ENCODE measurements at places on chromosomes 5 and 9.

GRCh38 chr5:14250084-14250695 is 107.0 kb downstream of the TRIO start:
- DNase-seq: peak; percentile 96

DNA sequence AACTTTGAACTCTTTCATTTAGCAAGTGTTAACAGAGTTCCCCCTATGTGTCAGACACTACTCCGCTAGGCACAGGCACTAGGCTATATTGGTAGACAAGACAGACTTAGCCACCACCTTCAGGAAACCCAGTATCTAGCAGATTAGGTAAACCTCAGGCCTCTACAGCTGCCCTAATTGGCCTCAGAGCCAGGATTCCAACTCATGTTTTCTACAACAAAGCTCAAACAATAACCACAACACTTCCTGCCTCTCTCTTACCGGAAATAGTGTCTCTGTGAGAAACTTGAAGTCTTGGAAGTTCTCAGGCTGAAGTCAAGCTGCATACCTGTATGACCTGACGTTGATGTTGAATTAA is 116.6 kb upstream of the SLC44A1 start:
- DNase-seq: no peak

GRCh38 chr5:37435261-37435660 is 56.1 kb downstream of the WDR70 start:
- DNase-seq: no peak

DNA sequence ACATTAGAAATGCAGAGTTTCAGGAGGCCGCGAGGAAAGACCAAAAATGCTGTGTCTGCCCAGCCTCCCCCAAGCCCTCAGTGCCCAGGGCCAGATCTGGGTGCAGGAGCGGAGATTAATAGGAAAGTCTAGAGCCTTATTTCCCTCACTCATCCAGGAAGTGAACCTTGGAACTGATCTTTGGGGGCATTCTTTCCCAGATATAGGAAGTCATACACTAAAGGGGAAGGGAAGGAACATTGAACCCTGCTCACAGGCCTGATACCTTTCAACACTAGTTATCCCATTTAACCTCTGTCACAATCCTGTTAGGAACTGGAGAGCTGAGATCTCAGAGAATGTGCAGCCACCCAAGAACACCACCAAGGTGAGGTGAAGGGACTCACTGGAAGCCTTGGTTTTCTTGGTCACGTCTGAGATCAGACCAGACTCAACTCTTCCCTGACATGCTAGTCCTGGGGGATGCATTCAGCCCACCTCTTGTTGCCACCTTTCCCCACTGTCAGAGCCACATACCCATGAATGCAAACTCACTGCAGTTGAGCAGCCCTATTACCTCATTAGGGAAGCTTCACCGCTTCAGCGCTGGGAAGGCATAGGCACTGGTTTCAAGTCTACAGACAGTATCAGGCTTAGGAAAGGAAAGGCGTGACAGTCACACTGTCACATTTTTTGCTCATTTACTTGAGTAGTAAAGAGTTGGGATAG is 95.0 kb downstream of the KIAA1958 start:
- DNase-seq: no peak

- DNase-seq: peak; percentile 84
These were observed 55.9 kb downstream of the SFXN1 start for GRCh38 chr5:175534070-175534932.

DNA sequence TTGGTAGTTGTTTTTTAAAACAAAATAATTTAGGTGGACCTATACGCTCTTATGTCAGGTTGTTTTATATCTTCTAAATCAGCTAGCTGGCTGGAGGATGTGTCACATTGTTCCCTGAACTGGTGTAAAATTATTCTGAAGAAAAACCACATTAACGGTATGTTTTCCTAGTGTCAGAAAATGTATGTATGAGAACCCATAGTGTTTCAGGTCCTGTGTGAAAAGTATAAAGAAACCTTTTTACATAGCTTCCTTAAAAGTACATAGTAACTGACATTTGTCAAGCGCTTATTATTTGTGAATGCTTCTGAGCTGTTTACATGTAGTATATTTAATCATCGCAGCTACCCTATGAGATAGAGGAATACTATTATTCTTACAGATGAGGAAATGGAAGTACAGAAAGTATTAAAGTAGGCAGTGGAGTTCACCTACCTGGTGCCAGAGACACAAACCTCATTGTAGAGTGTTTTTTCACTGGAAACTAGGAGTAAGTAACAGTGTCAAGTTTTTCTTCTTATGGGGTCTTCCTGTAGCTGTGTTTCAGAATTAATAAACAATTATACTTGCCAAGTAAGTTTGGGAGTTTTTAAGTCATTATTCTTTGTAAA is 10.4 kb upstream of the FAM120AOS start:
- DNase-seq: no peak

DNA sequence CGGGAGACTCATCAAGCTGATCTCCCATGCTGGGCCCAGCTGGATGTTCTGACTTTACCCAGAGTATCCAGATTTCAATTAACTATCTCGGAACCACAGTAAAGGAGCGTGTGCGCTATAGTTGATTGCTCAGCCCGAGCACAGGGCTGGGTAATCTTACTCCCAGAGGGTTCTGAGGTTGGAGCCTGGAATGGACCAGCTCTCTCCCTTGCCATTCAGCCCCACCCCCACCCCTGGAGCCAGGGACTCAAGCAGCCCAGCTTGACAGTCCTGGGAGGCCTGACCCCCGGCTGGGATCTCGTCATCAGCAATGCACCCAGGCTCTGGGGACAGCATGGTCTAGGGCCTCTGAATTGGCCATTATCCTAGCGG is 23.7 kb upstream of the PTGES start:
- no peak for DNase-seq

DNA sequence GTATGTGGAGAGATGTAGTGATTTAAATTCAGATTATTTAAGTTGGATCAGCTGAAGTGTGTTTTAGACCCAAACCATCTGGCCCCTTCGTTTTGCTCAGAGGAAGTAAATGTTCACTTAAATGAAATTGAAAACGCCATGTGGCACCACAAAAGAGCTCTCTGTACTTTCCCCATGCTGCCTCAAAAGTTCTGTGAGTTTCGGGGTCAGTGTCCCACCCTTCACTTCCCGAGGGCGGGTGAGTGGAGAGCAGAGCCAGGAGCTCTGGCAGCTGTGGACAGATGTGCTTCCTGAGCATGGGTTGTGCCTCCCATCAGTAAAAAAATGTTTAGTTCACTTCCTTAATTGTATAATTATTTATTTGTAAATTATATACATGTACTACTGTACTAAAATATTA is 48.4 kb downstream of the PSD2 start:
- no peak for DNase-seq

- DNase-seq: no peak
These were observed 60.6 kb downstream of the IPO11 start for GRCh38 chr5:62473209-62473608.

GRCh38 chr9:86098824-86099700 is at the start of gene GOLM1:
Gene GOLM1, minus strand, starts transcription at chr9:86099558. Its CDS starts 20,238 bp downstream, at chr9:86079320.
- peak; percentile 50 for DNase-seq

- no peak for DNase-seq
These were observed 72.1 kb upstream of the HSPA9 start for GRCh38 chr5:138647261-138647788.

GRCh38 chr9:94794476-94795167 is 68.1 kb downstream of the AOPEP start:
- no peak for DNase-seq

DNA sequence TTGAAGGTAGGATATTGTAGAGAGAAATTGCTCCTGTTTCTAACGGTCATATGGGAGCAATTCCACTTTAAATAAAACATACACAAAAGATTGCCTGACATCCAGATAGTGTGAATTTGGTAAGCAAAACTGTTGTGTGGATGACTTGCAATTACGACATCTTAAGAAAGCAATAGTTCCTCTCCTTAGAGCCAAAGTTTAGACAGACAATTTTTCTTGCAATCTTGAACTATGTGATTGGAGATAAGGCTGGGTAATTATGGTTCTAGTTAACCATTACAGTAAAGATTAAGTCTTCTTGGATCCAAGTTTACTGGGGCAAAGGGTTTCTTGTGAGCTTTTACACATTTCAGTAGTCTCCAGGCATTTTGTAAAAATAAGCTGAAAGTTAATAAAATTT is 1080.6 kb upstream of the CDH6 start:
- DNase-seq: no peak

- DNase-seq: no peak
These were observed 23.6 kb upstream of the CSF1R start for GRCh38 chr5:150109921-150110320.

DNA sequence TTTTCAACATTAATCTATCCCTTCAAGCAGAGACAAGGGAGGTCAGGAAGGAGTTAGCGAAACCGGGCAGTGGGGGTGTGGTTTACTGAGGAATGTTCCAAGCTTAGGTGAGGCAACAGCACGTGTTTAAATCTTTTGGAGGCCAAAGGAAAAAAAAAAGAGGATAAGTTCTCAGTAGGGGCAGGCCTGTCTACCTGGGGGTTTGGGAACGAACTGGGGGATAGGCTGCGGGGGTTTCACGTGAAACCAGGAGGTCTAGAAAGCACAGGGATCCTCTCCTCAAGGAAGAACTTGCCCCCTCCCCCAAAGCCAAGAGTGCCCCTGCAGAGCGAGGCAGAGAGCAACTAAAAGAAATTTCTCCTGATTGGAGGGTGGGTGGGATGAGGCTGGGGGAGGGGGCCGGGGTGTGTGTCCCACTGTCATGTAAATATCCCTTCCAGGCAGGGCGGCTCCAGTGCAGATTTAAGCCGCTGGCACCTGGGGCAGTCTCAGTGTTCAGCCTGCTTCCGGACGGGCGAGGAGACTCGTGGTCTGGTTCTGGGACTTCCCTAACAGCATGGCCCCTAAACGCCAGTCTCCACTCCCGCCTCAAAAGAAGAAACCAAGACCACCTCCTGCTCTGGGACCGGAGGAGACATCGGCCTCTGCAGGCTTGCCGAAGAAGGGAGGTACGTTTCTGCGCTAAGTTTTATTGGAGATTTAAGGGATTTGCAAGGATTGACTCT is 5.5 kb upstream of the SET start:
- DNase-seq: no peak

Data from SK-N-DZ (cell line).